CMK (cell line): ENCODE measurements at places on chromosomes 4 and X.

- DNase-seq = no peak
Observed at GRCh38 chr4:7910263-7910896, 29.3 kb downstream of the AFAP1 start.

GRCh38 chr4:31275906-31276305 is 555.7 kb downstream of the PCDH7 start:
- no peak for DNase-seq

- no peak for DNase-seq
Observed at GRCh38 chrX:150870487-150871340, 27.8 kb downstream of the CD99L2 start.

DNA sequence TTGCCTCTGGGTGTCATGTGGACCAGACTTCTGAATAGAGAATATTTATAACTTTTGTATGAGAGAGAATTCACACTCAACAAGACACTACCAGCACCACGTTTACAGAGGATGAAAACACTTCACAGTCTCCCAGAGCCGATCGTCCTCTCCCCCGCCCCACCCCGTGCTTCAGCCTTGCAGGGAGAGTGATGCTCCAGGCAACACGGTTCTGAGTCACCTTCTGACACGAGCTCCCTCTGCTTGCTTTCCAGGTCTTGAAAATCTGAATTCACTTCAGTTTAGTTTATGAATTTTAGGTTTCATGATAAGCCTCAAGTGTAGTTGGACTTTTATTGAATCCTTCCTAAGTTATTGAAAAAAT is 59.8 kb downstream of the CPLX1 start:
- DNase-seq = no peak

- peak; percentile 71 for DNase-seq
Observed at GRCh38 chrX:48696909-48697727, 584 bp downstream of the SUV39H1 start.

- no peak for DNase-seq
Observed at GRCh38 chrX:64204701-64205440, 637 bp downstream of the AMER1 start.

DNA sequence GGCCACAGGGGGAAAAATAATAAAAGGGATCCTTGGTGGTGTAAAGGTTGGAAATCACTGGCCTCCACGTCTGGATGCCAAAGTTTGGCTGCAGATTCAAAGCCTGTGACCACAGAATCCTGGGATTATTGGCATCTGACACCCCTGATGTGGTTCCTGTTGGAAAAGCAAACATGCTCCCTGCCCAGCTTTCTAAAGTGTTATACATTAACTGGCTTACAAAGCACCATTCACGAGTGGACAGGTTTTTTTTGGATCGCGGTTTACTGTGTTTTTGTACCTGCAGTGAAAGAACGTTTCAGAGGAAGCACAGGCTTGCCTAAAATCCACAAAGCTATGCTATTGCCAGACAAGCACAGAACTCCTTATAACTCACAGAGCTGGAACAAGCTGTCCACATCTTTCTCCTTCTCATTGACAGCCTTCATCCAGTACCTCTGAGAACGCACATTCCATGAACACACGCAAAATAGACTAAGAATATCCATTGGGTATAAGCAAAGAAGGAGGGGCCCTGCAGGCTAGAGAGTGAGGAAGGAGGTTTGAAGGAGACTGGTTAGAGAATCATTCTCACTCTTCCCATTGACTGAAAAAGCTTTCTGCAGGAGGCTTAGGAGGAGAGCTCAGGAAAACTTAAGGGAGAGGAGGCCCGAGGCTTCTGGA is 14.5 kb upstream of the CAPN6 start:
- no peak for DNase-seq

DNA sequence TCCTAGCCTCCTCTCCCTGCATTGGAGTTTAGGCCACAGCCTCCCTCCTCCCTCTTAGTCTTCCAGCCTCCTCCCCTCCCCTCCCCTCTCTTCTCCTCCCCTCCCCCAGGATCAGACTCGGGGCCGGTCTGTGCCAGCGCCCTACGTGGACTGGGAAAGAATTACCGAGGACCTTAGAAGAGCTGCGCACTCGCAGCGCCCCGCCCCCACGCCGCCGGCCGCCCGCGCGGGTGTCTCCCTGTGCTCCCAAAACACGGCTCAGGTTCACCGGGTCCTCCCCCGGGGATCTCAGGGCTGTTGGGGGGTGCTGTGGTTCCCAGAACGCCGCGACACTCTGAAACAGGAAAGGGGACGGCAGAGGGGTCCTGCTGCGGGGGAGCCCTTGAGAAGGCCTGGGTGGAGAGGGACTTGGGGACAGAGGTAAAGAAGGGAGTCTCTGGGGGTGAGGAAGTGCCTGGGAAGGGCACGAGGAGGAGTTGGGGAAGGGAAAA is 122.3 kb upstream of the TBL1X start:
- peak; percentile 76 for DNase-seq

- no peak for DNase-seq
Observed at GRCh38 chr4:3673176-3673575, 93.0 kb upstream of the ADRA2C start.

GRCh38 chrX:23726191-23726590 is 16.9 kb downstream of the ACOT9 start:
- DNase-seq = no peak

DNA sequence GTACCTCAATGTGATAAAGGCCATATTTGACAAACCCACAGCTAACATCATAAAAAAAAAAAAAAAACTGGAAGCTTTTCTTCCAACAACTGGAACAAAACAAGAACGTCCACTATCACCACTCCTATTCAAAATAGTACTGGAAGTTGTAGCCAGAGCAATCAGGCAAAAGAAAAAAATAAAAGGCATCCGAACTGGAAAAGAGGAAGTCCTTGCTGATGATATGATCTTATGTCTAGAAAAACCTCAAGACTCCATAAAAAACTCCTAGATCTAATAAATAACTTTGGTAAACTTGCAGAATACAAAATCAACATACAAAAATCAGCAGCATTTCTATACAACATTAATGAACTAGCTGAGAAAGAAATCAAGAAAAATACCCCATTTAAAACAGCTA is 134.3 kb downstream of the TEX11 start:
- no peak for DNase-seq

GRCh38 chr4:122195718-122196117 is 43.6 kb downstream of the BLTP1 start:
- no peak for DNase-seq

- DNase-seq = no peak
Observed at GRCh38 chrX:57353472-57354132, 67.1 kb downstream of the FAAH2 start.

DNA sequence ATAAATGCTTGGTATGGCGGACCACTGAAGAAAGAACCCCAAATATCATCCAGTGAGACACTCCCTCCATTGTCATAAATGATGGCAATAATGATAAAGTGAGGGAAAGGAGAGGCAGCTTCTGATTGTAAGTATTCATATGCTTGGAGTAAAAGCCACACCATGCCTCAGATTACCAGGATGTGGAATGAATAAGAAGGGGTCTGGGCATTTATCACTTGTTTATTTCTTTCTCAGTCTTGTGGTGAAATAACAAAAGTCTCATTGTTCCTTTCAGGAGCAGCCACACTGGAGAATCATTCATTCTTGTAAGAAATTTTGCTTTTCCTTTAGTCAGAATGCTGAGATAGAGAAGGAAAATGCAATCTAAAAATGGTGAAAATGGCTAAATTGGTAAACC is 21.7 kb downstream of the F8 start:
- DNase-seq = no peak

DNA sequence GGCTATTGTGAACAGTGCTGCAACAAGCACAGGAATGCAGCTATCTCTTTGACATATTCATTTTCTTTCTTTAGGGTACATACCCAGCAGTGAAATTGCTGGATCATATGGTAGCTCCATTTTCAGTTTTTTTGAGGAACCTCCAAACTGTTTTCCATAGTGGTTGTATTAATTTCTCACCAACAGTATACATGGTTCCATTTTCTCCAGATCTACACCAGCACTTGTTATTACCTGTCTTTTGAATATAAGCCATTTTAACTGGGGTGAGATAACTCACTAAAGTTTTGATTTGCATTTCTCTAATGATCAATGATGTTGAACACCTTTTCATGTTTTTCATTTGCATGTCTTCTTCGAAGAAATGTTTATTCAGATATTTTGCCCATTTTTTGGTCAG is 241.1 kb upstream of the AGTR2 start:
- DNase-seq = no peak

- DNase-seq = no peak
Observed at GRCh38 chr4:123298801-123299200, 97.8 kb upstream of the SPRY1 start.

DNA sequence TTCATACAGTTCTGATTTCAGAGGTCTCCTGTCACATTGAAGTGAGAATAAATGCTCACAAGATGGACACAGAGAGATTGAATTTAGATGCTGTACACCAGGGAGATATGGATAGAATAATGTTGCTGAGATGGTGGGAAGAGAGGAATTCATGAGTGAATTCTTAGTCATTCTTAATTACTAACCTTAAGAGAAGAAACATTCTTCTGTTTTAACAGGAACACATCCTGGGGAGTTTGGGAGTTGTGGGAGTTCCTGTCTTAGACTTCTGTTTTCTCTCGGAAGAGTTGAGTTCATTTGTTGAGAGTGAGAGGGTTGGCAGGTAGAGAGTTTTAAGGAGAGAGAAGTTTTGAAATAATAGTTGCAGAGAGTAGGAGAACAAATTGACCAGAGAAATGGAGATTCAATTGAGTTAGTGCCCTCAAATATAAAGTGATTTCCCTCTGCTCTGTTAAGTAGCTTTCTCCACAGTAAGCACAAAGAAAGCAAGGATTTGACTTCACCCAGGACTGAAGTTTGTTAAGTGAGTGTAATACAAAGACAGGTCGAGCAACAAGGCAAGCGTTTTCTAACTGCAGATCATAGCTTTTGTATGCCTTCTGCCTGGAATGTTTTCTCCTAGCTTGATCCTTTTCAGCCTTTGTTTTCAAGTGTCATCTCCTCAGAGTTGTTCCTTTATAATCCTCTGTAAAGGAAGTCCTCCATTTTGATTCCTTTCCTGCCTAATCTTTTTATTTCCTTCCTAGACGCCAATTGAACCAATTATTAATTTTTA is 205.9 kb downstream of the RAPGEF2 start:
- DNase-seq = no peak

DNA sequence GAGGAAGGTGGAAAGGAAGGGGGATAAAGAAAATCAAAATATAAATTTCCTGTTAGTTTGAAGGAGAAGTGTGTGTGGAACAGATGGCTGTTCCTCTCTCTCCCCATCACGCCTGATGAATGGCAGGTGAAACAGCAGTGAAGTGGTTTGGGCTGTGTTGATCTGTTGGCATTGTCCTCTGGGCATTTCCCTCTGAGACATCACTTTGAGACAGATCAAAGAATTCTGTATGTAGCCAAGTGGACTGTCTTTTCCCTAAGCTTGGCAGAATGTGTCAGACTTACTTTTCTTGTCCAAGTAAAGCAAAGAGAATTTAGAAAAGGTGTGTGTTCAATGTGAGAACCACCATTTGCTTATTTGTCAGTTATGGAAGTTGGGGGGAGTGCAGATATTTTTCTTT is 47.5 kb downstream of the SEPTIN11 start:
- DNase-seq = no peak

- no peak for DNase-seq
Observed at GRCh38 chrX:103794119-103794518, 17.5 kb downstream of the PLP1 start.

DNA sequence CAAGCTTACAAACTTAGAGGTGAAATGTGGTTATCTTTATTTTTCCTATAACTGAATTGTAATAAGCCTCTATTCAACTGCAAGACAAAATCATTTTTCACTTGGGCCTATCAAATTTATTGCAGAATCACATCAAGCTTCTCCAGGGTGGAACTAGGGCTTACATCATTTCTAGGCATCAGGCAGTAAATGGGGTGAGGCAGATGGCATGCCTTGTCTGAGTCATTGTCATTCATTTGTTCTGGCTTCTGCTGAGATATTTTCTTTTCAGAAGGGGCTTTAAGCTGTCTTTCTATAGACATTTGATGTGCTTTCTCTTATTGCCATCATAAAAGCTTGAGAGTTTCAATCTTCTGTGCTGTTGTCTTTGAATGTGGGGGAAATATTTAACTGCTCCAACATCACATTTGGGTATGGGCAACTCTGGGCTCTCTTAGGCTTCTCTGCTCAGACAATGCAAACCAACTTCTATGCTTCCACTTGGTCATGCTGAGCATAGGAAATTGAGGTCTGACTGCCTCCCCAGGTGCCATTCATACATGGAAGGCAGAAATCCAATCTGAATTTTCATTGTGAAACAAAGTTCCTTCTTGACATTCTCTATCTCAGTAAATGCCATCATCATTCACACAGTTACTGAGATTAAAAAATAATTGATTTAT is 225.8 kb upstream of the GIMD1 start:
- no peak for DNase-seq

DNA sequence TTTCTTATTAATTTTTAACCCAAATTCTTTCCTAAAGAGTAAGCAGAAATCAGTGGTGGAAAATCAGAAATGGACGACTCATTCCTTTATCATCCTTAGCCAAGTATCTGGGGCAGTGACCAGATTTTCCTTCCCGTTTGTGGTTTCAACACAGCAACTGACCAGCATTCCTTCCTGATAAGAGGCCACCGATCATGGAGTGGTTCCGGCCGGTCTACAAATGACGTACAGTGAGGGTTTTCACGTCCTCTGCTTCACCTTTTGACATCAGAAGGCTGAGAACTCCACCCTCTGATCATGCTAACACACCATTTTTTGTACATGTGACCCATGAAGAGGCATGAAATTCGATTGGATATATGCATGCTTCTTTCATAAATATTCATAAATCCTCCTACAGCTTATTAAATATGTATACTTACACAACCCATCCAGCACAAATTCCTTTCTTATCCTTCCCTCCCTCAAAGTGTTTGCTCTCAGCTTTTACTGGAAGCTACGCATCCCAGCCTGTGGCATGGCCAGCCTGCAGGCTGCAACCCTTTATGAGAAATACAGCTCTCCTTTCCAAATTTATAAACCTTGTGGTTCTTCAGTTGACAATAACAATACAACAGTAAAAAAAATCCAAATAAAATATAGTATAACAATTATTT is 173.0 kb upstream of the CASK start:
- peak; percentile 24 for DNase-seq

DNA sequence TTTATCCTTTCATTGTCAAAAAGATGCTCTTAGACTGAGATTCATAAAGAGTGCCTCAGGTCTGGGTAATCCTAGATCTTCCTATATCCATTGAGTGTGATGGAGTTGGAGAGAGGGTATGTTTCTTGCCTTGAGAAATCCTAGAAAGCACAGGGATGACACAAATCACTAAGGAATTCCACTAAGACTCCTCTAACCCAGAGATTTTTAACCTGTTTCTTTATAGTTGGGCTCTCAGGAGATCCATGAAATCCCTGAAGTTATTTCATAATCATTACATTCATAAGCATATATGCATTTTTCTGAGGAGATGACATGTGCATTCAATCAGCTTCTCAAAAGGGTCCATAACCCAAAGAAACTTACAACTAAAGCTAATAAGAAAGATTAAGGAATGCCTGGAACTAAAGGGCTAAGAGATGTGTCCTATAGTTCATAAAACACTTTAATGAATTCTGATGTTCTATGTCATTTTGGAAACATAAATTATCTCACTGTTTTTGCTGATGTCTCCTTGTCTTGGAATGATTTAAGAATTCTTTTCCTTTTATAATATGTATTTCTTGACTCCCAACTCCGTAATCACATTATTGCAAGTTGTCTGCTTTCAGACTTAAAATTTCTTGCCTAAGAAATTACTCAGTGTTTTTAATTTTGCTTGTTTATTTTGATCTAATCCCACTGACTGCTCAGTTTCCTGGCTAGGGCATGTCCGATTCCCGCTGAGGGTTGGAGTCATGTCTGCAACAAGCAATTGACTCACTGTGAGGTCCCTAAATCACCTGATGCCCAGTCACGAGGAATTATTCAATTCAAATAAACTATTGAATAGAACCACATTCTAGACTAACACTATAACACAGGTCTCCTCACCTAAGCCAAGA is 2.8 kb upstream of the AMTN start:
- DNase-seq = no peak
